ENCODE measurements at places on chromosomes 6 and 20. TPM values are rescaled to one million over a fixed set of nuclear protein-coding genes. Genes with fewer than 3 reads are reported as not detected.

DNA sequence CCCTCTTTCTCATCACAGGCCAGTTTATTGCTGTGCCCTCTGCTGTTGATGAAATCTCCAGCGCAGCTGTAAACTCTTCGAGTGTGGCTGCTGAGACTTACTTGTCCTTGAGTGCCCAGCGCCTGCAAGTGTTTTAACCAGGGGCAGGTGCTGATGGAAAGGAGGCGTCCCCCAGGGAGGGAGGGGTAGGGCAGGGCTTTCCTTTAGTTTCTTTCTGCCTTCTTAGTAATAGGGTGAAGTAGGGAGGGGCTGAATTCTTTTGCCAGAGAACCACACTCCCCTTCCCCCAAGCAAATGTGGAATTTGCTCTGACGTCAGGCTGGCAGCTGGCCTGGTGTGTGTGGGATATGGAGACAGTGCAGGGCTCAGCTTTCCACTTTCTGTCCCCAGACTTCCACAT, 61.2 kb downstream of the IGF2R start:
- peak; percentile 94 for DNase-seq

DNA sequence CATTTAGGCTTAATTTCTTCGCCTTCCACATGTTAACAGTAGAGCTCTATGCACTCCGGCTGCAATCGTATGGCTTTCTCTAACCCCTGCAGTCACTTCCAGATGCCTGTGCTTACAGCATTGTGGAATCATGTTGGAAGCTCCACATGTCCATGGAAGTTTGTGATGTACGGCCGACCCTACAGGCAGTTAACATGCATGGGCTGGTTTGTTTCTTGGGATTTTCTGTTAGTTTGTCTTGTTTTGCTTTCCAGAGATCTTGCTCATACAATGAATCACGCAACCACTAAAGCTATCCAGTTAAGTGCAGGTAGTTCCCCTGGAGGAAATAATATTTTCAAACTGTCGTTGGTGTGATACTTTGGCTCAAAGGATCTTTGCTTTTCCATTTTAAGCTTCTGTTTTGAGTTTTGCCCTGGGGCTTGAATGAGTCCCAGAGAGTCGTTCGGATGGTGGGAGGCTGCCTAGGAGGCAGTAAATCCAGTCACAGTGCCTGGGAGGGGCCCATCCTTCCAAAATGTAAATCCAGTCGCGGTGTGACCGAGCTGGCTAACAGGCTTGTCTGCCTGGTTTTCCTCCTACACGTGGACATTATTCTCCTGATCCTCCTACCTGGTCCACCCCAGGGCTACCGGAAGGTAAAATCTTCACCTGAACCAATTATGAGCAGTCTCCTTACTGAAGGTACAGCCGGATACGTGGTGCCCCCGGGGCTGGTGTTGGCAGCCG, 225.9 kb downstream of the SMOC2 start:
- DNase-seq = no peak

DNA sequence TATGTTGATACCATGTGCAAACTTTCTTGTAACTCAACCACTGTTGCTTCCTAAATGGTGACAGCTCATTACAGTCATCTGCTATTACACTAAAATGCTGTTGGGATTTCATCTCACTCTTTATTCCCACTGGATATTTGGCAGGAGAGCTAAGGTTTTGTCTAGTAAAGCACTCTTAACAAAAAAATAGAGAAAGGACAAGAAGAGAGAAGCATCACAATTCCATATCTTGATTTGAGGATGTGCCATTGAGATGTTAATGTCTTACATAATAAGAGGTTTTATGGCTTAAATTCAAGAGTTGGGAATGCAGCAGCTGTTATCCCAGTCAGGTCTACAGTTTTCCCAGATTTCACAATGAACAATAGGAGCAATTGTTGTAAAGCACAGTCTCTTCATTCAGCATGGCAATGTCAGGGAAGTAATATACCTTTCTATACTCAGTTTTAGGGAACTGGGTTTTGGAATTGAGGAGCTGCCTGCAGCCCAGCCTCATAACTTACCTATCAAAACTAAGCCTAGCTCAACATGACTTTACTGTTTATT, 134.9 kb downstream of the ISM1 start:
- DNase-seq = no peak

GRCh38 chr6:74735304-74735703, 470.5 kb downstream of the COL12A1 start:
- DNase-seq = peak; percentile 79

- DNase-seq = no peak
These were observed 139.0 kb upstream of the JAG1 start for GRCh38 chr20:10812759-10813327.

DNA sequence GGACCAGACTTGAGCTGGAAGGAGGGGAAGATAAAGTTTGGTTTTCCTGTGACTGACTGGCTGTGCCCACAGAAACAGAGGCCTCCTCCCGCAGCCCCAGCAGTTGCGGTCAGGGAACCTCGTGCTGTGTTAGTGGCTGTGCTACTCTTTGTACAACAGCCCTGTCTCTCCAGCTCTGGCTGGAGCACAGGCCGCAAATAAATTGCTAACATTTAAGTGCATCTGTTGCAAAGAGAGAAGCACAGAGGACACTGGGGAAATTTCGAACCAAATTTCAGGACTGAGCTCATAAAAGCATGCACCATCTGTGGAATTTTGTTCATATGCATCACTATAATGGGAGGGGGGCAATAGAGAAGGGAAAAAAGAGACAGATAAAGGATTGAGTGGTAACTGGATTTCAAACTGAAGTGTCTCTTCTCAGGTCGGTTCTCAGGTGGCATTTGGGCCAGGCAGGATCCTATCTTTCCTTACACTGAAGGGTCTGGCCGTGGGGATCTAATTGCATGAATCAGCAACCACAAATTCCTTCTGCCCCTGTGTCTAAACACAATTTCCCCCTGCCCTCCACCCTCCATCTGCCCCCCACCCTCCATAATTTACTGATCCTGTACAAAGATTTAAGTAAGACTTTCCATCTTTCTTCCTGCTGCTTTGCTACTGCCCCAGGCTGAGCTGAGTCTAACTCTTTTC, 88.9 kb upstream of the ATXN1 start:
- DNase-seq = peak; percentile 20

DNA sequence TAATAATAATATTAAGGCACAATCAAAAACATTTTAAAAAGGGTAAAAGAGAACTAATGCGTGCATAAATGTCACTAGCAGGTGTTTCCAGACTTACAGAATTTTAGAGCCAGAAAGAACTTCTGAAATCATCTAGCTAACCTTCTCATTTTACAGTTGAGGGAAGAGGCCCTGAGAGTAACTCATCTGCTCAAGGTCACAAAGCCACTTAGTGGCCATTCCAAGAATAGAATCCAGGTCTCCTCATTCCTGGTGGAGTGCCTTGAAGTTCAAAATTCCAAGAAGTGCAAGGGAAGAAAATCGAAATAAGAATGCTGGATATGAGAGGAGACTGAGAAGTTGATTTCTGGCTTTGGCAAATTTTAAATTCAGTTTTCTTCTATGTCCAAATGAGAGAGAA, 3.2 kb upstream of the KIAA0408 start:
- no peak for DNase-seq

- no peak for DNase-seq
These were observed 30.9 kb downstream of the FAXC start for GRCh38 chr6:99318566-99318965.

DNA sequence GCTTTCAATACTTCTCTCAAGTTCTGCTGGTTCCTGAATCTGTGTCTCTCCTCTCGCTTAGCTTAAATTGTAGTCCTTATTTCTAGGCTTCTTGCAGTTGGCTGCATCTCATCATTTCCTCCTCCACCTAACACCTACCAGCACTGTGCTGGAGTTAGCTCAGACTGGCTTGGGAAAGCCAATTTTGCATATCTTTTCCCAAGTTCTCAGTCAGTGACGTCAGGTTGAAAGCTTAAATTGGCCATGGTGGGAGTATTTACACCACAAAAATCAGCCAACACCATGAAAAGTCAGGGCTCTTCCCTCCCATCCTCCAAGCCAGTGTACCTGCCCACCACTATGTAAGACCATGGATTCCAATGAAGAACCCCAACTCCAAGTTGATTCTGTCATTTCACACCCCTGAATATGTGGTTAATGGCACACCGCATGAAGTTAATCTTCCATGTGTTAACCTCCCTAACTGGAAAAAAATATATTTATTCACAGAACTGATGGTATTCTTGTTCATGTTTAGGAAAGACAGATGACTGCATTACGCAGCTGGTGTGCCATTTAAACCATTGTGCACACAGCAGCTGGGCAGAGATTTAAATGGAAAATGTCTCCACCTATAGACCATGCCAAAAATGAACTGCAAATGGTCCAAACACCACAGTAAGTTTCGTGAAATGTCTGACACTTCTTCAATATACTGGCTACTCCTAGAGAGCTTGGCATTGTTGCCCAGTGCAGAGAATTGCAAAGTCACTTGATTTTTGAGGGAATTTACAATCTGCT, 274.1 kb upstream of the MAP3K7 start:
- no peak for DNase-seq

DNA sequence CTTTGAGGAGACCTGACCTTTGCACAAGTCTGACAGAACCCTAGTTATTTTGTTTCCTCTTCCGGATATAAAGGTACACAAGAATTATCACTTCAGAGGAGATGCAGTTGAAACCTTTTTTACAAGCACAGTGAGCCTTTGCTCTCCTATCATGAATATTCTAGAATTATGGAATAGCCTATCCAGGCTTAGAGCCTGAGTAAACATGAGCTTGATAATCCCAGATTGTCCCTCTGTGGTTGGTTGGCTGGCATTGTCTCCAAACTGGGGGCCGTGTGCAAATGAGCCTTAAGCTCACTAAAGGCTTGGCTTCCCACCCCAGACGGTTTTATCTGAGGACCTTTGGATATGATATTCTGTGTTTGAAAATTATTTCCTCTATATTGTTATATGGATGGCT, 32.0 kb downstream of the BTBD3 start:
- no peak for DNase-seq

DNA sequence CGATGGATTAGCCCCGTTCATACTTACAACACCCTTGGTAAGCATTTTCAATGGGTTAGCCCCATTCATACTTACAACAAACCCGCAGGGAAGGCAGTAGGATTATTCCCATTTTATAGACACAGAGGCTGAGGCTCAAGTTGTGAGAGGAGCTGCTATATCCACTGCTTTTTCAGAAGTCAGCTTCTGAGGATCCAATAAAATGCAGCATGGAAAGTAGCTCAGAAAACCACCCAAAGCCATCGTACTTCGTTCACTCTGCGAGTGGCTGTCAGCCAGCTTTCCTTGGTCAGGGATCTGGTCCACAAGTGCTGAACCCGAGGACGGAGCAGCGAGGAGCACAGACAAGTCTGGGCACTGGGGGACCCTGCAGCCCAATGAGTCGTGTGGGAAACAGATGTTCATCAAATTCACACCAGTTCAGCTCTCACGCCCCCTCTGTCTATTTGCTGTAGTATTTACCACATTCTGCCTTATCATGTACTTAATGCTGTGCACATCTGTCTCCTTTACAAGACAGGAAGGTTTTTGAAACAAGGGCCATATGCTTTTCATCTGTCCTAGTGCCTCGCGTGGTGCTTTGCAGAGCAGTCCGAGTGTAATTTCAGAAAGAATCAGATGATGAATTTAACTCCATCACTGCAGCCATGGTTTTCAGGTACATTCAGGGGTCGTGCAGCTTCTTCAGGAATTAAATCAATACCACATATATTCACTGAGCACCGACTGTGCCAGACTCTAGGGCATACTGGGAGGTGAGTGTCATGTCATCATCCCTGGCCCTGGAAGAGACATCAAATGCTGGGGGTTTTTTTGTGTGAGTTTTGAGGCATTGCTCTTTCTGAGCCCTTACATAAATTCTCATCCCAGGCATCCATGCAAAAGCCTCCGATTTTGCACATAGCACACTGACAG, 256.9 kb downstream of the CDH26 start:
- DNase-seq = no peak

- DNase-seq = no peak
These were observed 133.8 kb downstream of the PRND start for GRCh38 chr20:4855555-4855954.

DNA sequence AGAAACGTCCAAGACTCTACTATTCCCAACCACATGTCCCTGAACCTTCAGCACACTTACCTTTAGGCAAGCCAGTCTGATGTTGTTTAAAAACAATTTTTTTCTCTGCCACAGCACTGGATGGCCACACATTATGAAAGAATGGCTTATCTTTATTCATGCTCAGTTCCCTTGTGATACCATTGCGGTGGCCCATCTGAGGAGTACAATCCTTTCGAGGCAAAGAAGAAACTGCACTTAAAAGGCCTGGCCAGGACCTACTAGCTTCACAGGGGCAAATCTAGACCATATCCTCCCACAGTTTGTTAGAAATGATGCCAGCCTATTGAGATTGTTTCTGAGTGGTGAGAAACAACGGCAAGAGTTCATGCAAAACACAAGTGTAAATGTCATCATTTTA, 88.4 kb upstream of the PLEKHG1 start:
- DNase-seq = no peak

DNA sequence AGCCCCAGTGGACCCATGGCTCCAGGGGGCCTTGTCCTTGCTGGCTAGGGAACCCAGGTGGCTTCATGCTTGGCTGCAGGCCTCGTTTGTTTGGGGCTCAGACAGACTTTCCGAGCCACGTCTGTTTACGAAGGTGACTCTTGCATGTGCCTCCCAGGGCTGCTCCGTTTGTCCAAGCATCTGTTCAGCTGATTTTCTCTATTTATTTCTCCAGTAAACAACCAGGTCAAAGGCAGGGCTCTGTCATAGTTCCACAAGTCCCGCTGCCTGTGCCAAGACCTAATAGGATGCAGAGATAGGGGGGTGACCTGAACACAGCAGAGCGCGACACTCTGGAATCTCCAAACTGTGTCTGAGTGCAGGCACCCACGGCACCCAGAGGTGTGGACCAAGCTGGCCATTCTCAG, 12.8 kb upstream of the SPO11 start:
- DNase-seq = no peak

DNA sequence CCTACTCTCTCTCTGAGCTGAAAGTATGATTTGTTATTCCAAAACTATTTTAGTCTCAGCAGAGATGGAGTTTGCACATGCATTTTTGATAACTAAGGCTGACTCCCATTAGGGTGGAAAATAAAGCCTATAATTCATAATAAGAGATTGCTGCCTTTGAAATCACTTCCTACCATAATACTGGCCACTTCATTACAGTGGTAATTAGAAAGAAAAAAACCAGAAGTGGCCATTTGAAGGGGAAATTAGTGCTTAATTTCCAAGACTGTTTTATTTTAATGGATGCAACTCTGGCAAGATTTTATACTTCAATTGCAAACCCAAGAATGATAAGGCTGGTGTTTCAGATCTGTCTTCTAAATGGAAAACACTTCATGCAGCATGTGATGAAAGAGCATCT, 43.4 kb downstream of the SLC35B3 start:
- DNase-seq = no peak

Gene CD164
- 233 TPM for polyA plus RNA-seq

Gene AVP
- polyA plus RNA-seq = not detected

Gene ROS1
- polyA plus RNA-seq = 0.12 TPM

Measured in muscle of arm (tissue), 14 donors.